ENCODE measurements at places on chromosomes 7 and 10.
A peak's percentile ranks its signal among the peaks of the same experiment; 100 is the strongest.

GRCh38 chr10:26699631-26700030 is 2.1 kb downstream of the PDSS1 start:
- no peak for DNase-seq

DNA sequence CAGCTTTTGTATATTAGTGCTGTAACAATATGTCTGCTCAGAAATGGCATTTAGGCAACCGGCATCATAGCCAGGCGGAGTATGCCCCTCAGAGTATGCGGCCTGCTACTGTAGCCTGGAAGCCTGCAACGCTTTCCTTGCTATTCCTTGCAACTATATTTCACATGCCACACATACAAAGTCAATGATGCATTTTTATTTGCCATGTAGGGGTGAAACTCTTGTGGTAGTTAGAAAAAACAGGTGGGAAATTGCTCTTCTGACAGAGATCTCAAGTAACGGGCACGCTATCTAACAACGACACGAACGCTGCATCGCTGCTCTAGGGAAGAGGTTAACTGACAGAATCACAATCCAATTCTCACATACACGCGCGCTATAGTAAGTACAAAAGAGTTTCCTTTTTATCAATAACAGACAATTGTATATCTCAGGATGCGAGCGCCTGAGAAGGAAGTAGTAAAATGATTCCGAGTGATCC is 5.9 kb downstream of the EBF3 start:
- no peak for DNase-seq

GRCh38 chr7:128911423-128912031 is 1.0 kb upstream of the KCP start:
- peak; percentile 61 for DNase-seq

GRCh38 chr7:17520941-17521340 is 222.5 kb downstream of the AHR start:
- DNase-seq = no peak

GRCh38 chr7:96200740-96201139 is 121.2 kb downstream of the SLC25A13 start:
- DNase-seq = no peak

DNA sequence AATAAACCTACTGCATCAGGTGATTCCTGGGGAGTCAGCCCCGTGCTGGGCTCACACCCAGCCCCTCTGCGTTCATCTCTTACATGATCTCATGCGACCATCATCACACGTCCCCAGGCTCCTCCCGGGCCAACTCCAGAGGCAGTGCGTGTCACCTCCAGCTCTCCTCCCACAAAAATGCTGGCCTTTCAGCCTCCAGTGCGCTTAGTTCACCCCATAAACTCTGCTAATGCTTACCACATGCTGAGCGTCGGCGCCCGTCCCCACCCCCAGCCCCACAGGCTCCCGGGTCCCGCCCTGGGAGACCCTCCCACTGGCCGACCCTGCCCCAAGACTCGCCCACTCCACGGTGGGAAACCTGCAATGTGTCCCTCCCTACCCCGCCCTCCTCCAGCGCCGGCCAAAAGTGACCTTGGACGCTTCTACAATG is 816 bp upstream of the SDK1 start:
- peak; percentile 54 for DNase-seq

DNA sequence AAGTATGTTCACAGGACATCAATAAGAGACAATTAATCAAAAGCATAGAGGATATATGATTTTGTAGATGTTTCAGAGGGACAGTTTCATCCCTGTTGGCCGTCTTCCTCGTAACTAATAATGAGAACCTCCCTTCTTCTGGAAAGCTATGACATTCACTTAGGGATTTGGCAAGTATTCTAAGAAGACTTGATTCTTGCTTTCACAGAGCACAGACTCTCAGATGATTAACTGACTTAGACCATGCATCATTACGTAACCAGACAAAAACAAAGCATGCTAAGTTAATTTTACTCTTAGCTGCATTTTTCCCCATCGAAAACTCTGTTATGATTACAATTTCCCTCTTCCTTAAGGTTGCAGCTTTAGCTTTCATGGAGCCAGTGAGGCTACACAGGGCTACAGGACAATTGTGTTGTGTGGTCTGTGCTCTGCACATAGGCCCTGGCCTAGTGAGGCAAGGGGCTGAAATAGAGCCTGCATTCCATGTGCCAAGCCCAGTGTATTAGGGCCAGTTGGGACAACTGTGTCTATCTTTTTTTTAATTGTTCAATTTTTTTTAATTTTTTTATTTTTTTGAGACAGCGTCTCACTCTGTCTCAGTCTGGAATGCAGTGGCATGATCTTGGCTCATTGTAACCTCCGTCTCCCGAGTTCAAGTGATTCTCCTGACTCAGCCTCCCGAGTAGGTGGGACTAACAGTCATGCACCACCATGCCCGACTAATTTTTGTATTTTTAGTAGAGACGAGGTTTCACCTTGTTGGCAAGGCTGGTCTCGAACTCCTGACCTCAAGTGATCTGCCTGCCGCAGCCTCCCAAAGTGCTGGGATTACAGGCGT is 105.3 kb downstream of the PLXDC2 start:
- DNase-seq = no peak

DNA sequence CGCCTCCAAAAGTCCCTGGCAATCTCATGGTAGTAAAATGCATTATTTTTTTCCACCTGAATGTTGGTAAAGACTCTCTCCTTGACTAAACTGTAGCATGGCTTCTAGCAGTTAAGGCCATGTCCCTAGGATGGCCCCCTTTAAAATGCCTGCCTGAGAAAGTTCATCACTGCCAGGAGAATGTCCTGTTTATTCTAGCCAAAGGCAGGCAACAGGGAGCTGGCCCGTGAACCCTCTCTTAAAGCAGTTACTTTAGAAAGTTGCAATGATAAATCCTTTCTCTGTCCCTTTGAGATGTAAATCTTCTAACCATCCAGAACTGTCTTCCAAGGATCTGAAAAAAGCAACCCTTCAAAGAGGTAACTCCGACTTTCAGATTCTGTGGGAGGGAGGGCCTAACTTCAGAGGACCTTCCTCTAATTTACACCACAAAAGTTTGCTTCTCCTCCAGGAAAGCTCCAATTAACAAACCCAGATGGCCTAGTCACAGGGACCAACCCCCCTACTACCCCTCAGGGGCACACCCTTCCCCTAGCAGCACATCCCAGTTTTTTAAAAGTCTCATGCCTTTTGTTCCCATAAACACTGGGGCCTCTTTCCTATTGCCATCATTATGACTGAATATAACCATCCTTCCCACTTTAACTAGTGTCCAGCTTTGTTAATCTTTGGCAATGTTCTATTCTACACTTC is 5.5 kb downstream of the DNTT start:
- no peak for DNase-seq

DNA sequence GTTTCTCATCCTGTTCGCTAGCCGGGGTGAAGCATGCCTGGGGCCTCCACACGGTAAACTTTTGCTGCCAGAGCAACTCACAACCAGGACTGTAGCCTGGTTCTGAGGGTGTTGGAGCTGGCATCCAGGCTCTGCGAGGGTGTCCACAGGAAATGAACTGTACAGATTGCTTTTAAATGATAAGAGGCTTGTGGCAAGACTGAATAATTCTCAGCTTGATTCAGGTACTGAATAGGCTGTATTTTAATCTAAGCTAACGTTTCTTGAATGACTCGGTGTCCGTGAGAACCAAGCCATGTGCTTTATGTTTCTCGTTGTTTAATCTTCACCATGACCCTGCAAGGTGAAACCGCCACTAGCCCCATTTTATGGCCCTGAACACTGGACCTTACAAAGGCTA is 49.3 kb downstream of the EEPD1 start:
- no peak for DNase-seq

DNA sequence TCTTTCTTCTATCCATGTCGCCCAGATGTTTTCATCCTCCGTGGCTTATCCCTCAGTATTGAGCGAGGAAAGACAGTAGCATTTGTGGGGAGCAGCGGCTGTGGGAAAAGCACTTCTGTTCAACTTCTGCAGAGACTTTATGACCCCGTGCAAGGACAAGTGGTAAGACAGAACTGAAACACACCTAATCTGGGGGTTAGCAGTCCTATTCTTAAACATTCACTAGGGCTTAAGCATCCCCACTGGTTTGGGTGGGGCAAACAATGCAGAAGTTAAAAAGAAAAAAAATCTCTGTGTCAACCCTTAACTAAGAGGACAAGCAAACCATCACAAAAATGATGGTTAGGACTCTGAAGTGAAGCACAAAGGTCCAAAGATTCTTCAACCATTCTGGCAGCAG is 43.8 kb downstream of the SP8 start:
- DNase-seq = no peak

DNA sequence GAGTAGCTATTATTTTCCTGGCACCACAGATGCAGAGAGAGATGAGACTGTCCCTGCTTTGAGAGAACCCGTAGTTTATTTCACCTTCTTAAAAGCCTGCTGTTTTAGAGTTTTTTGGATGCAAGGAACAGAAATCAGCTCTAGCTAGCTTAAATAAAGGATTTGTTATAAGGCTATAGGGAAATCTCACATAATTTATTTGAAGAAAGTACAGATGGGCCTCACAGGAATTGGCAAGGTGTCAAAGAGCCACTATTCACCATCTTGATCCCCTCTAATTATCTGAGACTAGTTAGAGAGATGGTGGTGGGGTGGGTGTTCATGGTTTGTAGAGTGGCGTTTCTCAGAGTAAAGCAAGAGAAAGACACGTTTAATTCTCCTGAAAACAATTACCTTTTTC is 7.3 kb downstream of the KMT2E start:
- no peak for DNase-seq

DNA sequence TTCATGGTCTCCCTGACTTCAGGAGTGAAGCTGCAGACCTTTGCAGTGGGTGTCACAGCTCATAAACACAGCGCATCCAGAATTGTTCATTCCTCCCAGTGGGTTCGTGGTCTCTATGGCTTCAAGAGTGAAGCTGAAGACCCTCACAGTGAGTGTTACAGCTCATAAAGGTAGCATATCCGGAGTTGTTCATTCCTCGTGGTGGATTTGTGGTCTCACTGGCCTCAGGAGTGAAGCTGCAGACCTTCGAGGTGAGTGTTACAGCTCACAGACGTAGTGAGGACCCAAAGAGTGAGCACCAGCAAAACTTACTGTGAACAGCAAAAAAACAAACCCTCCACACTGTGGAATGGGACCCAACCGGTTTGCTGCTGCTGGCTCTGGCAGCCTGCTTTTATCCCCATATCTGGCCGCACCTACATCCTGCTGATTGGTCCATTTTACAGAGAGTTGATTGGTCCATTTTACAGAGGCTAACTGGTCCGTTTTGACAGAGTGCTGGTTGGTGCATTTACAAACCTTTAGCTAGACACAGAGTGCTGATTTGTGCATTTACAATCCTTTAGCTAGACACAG is 308.8 kb downstream of the PTPRN2 start:
- no peak for DNase-seq

DNA sequence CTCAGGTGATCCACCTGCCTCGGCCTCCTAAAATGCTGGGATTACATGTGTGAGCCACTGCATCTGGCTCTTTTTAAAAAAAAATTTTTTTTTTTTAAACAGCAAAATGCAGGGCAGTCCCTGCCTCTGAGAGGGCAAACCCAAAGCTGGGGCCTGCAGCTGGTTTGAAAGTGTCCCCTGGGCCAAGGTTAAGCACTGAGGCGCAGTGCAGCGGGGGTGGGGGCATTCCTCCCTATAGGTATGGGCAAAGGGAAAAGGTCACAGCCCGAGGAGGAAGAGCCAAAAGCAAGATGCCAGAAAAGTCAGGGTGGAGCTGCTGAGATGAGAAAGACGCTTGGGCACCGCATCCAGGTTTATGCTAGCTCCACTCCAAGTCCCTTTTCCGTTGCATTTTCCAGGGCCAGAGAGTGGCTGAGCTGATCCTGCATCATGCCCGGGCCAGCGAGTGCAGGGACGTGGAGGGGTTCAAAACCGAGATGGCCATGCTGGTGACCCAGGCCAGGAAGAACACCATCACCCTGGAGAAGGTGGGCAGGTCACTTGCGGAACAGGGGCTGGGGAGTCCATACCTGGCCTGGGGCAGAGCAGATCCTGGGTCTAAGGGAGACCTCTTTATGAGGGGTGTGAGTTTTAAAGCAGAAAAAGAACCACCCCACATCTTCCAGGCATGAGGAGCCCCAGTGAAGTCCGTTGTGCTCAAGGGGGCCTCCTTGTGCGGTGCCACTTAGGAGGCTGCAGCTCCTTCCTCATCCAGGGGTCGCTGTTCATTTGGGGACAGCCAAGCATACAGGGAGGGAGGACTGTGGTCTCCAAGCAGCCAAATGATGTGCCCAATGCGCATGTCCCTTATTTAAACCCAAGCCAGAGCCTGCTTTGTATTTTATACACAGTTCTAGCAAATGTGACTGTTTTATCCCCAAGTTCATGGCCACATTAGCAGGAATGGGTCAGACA is 7.0 kb upstream of the NDUFB2 start:
- no peak for DNase-seq

DNA sequence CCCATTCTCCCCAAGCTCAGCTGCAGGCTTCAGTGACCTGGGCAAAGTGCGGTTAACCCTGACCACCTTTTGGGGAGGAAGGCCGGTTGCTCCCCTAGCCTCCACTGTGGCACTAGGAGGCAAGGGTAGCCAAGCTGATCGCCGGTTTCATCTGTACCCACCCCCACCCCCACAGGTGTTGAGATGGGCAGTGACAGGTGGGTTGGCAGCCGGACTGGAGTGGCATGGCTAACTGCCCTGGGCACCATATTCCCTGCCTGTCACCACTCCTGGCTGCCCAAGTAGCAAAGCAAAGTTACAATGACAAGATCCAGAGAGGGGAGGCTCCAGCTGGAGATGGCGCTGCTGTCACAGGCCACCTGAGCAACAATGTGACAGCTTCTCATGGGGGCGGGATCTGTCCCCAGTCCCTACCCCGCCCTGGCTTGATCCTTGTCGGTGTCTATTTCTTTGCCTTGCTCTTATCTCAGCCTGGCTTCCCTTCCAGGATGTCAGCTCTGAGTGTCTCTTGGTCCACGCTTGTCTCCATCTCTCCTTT is 27.0 kb upstream of the BMS1 start:
- no peak for DNase-seq

GRCh38 chr7:8998762-8999161 is 565.4 kb downstream of the NXPH1 start:
- no peak for DNase-seq

DNA sequence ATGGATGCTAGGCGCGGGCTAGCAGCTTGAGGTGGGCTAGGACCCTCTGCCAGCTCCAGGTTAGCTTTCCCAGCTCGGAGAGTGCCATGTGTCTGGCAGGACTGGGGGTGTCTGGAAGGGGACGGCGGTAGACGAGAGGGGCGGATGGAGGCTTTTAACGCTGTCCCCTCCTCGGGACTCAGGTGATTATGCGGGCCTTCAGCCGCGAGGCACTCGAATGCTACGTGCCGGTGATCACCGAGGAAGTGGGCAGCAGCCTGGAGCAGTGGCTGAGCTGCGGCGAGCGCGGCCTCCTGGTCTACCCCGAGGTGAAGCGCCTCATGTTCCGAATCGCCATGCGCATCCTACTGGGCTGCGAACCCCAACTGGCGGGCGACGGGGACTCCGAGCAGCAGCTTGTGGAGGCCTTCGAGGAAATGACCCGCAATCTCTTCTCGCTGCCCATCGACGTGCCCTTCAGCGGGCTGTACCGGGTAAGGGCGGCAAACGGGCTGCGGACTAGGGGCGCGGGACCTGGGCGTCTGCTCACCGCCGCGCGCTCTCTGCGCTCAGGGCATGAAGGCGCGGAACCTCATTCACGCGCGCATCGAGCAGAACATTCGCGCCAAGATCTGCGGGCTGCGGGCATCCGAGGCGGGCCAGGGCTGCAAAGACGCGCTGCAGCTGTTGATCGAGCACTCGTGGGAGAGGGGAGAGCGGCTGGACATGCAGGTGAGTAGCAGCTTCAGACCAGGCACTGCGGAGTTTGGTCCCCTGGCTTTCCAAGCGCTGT is 1.1 kb downstream of the CYP26A1 start:
- DNase-seq = no peak

GRCh38 chr10:128606055-128606454 is 479.8 kb upstream of the MKI67 start:
- DNase-seq = no peak

- DNase-seq = no peak
Observed at GRCh38 chr10:43323245-43323644, 48.2 kb upstream of the FXYD4 start.

All from mucosa of descending colon (tissue), 3 donors.